Renal pelvis (tissue), 12 donors: ENCODE measurements at places on chromosomes 3 and 15.

DNA sequence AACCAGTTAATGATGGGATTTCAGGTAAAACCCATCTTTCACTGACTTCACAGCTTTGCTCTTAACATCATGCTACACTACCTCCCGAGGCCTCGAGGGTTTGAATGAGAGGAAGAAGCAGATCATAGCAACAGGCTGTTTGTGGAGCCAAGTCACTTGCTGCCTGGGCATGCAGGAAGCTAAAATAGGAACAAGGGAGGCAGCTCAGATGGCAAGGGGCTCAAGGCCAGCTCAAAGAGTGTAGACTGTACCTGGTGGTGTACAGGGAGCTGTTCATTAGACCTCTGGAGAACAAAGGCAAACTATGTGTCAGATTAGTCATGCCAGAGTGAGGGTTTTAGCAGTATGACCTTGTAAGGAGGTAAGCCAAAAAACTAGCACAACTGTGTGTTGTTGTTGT, 28.8 kb downstream of the ARRDC4 start:
- DNase-seq = no peak

DNA sequence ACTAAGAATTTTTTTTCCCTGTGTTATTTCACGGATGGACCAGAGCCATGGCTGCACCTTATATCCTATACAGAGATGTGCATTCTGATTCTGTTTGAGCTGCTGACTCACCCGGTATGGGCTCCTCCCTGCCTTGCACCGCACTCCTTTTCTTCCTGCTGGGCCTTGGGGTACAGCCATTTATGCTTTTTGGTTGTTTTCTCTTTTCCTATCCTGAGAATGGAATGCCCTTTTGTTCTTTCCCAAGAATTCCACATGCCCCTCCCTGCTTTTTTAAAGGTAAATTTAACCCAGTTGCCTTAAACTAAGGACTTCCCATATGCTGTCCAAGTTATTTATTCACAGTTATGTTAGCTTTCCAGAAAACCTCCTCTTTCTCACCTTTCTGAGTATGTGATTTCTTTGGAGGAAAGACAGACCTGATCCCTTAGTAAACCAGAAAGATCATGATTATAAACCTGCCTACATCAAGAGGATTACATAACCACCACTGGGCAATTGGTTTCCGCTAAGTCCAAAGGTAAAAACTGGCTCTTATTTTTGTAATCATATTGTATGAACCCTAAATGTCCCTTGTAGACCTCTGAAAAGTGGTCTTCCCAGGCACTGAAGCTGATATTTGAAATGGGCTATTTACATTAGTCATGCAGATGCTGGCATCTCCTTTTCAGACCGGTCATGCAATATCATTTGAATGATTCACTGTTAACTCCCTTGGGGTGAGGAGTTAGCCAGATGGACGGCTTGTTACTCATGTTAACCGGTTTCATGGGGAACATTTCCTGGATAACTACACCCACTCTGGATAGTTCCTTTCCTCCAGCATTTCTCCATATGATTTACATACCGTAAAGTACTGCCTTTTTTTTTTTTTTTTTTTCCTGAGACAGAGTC, 45.5 kb downstream of the TMOD3 start:
- DNase-seq = no peak

DNA sequence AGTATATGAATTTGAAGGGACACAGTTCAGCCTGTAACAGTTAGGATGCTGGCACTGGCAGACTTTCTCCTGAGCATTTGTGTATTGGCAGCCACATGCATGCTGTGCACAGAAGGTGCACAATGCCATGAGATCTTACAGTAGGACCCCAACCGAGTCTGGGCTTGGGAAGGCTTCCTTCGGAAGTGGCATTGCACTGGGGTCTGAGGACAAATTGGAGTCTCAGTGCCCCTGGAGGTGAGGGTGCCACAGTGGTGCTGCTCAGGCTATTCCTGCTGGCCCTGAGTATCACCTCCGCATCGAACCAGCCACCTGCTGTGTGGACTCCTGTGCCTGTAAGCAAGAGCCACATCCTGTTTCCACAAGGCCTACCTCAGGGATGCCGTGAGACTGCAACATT, 99.5 kb downstream of the DNAJB8 start:
- no peak for DNase-seq

DNA sequence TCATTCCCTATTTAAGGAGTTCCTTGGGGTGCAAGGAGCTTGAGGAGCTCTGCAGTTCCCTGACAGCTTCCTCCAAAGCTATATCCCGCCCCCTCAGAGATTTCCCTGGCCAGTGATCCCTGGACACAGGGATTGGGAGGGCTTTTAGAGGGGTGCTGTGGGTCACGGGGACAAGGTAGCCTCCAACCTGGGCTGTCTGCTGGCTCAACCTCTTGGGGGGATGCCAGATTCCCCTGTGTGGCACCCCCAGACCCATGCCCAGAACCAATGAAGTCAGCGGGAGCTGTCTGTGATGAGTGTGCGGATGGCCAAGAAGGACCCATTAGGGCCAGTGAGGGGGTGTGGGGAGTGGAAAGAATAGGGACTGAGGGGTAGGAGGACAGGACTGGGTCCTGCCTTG, 21.0 kb upstream of the ATP2B2 start:
- no peak for DNase-seq

GRCh38 chr3:49498239-49498638, 28.2 kb downstream of the DAG1 start:
- no peak for DNase-seq

DNA sequence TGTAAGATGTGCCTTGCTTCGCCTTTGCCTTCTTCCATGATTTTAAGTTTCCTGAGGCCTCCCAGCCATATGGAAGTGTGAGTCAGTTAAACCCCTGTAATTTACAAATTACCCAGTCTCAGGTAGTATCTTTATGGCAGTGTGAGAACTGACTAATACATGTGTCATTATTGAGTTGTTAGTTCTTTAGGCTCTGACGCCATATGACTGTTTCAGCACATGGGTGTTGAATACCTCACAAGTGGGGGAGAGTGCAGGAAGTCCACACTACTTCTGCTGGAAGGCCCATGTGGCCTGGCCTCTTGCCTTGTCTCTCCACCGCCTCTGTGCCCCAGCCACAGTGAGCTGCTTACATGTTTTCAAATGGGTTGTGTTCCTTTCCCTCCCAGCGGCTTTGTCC, 28.5 kb downstream of the MFSD1 start:
- no peak for DNase-seq

- peak; percentile 45 for DNase-seq
These were observed 69.7 kb downstream of the PRTG start for GRCh38 chr15:55673287-55673686.

DNA sequence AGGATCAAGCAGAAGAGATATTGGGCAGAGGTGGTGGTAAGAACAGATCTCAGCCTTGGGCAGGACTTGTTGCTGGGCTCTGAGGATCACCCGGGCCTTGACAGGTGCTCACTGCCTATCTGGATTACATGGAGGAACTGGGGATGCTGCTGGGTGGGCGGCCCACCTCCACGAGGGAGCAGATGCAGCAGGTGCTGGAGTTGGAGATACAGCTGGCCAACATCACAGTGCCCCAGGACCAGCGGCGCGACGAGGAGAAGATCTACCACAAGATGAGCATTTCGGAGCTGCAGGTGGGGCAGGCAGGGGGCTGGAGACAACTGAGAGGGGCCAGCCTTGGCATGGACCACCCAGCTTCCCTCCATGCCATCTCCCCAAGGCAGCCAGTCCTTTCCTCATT, 7.9 kb downstream of the ECE2 start:
- DNase-seq = no peak

DNA sequence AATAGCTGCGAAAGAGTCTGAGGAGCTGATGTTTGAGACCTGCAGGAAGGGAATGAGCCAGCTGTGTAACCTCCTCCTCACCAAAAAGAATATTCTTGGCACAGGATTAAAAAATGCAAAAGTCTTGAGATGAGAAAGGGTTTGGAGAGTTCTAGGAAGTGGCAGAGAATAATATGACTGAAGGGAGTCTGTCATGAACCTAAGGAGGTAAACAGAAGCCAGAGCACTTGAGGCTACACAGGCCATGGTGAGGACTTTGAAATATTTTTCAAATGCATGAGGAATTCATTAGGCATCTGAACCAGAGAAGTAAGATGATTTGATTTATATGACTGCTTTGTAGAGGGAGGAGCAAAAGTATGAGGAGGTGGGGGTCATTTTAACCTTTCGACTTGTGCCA, 347.8 kb downstream of the EPHA3 start:
- DNase-seq = no peak

DNA sequence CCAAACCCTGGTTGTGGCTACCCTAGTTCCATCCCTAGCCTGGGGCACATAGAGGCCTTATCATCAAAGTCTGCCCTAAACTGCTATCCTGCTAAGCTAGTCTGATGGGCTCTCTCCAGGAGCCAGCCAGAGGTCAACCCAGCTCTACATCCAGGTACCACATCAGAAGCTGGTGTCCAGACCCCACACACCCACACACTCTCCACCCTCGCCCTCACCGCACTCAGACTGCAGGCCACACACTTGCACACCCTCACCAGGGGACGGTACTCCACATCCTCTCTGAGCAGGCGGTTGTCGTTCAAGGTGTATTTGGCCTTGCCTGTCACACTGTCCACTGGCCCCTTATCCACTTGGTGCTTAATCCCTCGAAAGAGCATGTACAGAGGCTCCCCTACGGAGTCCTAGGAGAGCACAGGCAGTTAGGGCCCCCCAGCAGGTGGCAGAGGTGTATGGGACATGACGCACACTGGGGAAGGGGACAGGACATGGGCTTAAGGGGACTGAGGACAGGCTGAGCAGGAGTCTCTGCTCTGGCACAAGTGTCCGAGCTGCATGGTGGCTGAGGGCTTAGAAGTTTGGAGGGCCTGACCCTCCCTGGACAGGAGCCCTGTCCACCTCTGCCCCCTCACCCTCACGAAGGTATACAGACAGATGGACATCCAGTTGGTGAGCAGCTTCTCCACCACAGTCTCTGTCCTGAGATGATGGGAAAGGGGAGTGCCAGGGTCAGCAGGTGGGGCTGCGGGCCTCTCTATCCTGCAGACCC, 18.1 kb downstream of the PLXNB1 start:
- no peak for DNase-seq

- DNase-seq = no peak
These were observed 23.0 kb downstream of the NMNAT3 start for GRCh38 chr3:139654637-139655365.

DNA sequence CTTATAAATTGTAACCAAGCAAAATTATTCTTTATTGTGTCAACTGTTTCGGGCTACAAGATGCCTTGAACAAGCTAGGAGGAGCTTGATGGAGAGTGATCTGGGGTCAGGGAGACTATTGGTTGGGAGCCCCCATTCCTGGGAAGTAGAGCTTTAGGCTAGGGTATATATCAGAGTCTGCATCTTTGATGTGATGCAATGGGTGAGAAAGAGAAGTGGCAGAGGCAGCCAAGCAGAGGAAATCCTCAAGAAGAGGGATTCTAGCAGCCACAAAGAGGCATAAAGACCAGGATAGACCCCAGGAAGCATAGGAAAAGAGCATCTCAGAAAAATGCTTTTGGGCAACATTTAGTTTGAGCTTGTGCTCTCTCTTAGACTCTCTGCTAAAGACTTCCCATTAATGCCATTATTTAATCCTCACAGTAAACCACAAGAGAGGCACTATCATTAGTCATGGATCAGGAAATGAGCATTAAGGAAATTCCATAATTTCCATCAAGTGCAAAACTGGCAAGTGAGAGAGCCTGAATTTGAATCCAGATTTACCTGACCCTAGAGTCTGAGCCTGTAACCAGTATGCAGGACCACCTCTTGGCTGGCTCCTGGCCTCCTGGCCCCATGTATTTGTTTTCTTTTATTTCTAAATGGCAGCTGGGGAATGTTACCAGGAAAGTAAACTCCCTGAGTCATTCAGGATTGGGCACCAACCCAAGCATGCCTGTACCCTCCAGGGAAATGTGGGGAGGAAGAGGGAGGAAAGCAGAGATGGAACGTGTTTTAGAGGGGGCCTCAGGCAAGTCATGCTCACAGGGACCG, 118.7 kb downstream of the RPL22L1 start:
- peak; percentile 43 for DNase-seq
